ENCODE measurements at places on chromosomes 5 and 9. TPM values are rescaled to one million over a fixed set of nuclear protein-coding genes. Genes with fewer than 3 reads are reported as not detected.

The SLC46A2 gene
- not detected for total RNA-seq

DNA sequence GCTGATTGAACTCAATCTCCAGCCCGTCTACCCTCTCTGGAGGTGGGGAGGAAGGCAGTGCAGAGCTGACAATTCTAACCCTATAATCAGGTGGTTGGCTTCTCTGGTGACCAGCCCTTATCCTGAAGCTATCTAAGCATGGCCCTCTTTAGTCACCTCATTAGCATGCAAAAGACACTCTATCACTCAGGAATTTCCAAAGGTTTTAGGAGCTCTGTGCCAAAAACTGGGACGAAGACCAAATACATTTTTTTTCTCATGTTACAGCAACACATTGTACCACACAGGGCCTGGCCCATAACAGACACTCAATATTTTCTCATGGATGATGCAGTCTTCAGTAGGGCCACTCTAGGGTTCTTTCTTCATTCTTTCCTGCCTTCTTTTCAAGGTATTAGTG is 118.8 kb upstream of the VLDLR start:
- no peak for DNase-seq

- DNase-seq: no peak
These were observed 213.7 kb downstream of the DRD1 start for GRCh38 chr5:175230299-175230698.

- no peak for DNase-seq
These were observed 17.0 kb downstream of the PTPDC1 start for GRCh38 chr9:94101162-94101853.

The SPINK6 gene
- not detected for total RNA-seq

The ZNF618 gene
- total RNA-seq: 60.6 TPM

The SPATA31E1 gene
- not detected for total RNA-seq

DNA sequence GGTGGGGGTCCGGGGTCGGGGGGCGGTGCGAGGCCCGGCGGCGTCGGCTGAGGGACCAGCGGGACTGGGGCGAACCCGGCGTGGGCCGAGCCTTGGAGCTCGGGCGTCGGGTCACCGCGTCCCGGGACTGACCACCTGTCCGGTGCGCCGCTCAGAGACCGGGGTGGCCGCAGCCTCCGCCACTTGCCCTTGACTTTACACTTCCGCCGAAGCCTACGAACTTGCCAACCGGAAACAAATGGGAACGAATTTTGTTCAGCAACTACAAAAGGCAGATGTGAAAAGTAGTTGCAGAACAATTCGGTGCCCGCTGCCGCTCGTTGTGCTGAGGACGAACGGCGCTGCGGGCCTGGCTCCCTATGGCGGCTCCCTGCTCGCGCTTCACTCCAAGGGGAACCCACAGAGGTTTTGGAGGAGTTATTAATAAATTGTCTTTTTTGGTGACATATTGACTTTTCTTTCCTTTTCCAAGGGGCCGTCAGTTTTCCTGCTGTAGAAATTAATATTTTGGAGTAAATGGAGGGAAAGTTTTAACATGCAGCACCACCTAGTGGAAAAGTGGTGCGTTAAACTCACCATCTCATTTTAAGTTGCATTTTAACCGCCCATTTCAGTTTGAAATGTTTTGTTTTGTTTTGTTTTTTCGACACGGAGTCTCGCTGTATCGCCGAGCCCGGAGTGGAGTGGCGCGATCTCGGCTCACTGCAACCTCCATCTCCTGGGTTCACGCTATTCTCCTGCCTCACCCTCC is 490 bp downstream of the PCBD2 start:
- peak; percentile 82 for DNase-seq

GRCh38 chr9:136820971-136821825 is 13.4 kb downstream of the RABL6 start:
- DNase-seq: peak; percentile 51

The AJM1 gene
- 1.3 TPM for total RNA-seq

GRCh38 chr5:157477814-157478494 is 17.9 kb downstream of the NIPAL4 start:
- no peak for DNase-seq

DNA sequence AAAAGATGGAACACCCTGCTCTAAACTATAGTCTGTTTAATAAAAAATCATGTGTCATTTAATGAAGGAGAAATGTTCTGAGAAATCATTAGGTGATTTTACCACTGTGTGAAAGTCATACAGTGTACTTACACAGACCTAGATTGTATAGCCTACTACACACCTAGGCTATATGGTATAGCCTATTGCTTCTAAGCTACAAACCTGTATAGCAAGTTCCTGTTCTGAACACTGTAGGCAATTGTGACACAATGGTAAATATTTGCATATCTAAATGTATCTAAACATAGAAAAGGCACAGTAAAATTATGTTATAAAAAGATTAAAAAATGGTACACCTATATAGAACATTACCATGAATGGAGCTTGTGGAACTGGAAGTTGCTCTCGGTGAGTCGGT is 40.6 kb downstream of the EFNA5 start:
- DNase-seq: no peak

GRCh38 chr5:170885809-170886208 is 24.0 kb downstream of the RANBP17 start:
- peak; percentile 52 for DNase-seq

The F12 gene
- 1.00 TPM for total RNA-seq

The ENTPD2 gene
- total RNA-seq: not detected

The SPATA31C1 gene
- not detected for total RNA-seq

DNA sequence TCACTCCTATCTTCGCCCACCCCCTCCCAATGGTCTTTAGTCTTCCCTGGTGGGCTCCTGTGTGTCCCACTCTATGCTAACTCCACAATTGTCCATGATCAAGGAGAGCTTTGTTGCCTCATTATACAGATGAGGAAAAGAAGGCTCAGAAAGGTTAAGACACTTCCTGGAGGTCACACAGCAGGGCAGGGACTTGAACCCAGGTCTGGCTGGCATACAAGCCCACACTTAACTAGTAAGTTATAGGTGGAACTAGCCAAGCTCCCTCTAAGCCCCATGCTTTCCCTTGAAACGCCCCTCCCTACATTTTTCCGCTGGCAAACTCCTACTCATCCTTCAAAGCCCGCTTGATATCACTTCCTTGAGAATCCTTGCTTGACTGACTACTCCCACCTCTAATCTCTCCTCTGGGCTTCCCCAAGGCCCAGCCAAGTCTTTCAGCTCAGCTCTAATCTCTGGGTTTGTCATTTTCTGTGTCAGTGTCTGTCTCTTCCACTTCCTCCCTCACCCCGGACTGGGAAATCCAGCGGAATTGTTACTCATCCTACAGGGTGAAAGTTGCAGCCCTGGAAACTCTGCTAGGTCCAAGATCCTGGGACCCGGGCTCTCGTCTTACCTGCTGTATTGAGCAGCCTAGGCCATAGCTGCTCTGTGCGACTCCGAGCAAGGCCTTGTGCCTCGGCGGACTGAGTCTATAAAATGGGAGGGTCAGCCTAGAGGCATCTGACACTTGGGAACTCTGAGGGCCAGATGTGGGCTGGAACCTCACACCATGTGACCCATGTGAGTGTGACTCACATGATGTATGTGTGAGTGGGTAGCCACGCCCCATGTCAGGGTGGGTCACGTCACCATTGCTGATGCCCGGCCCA is 144.5 kb downstream of the GAPVD1 start:
- DNase-seq: no peak

GRCh38 chr5:10866913-10867312 is 105.9 kb upstream of the DAP start:
- DNase-seq: no peak

- peak; percentile 43 for DNase-seq
These were observed 176.4 kb upstream of the ANKRD55 start for GRCh38 chr5:56409331-56410190.

DNA sequence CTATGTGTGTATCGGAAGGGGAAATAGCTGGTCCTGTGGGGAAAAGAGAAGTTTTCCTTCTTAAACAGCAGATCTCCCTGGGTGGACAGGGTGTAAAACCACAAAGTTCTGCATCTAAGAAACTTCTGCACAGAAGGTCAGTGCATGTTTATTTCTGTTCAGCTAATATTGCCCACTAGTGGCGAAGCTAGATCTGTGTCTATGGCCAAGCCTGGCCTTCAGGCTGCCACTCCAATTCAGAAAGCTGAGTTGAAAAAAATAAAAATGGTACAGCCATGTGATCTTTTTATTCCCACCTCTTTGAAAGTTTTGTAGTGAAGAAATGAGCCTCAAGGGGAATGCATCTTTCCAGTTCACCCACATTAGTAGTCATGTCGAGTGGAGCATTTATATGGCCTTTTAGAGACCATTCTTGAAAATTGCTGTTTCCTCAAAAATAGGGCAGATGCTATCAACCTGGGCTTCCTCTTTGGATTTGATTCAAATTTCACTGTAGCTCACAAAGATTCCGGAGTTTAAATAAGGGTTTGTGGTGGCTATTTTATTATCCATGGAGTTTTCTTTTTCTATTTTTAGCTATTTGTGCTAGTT is 488.0 kb downstream of the PRELID2 start:
- peak; percentile 64 for DNase-seq

DNA sequence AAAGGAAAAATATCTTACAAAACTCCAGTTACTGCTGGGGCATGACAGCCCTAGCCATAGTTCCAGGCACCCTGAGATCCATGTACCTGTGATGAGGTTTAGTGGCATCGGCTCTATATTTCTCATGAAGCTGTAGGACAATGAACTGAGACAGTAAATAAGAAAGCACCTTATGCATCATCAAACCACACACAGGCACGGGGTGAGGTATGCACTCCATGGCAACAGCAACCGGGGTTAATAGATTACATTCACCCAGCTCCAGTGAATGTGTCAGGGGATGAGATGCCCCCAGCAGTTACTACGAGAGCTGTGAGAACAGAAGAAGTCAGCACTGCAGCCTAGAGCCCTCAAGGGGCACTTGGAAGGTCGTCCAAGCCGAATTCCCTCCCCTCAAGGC is 162.0 kb upstream of the S1PR3 start:
- DNase-seq: no peak

DNA sequence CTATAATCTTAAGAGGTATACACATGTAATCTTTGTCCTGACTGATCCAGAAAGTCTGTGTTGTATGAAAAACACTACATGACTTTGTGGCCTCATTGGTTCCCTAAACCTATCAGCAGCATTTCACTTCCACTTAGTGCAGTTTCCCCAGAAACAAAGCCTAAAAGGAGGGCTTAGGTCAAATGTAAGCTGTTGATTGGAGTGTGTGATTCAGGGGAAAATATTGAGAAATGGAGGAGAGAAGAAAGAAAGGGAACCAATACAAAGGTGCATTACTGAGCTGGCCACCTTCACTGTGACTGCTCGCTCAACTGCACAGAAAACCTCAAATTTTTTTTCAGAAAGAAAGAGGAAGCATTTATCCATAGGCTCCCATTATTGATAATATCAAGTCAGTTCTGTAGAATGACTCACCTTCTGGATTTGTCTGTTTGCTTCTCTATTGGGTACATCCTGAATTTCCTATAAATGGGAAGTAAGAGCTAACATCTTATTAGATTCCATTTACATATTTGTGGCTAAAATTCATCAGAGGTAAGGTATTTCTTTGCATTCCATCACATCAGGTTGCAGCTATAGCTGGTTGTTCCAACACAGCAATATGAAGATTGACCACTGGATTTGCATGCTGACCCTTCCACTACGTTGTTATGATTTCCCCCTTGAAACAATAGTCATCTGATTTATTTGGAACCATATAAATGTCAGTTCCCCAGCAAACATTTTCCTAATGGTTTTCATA is 10.3 kb upstream of the FST start:
- no peak for DNase-seq

The PCSK5 gene
- total RNA-seq: 4.8 TPM

DNA sequence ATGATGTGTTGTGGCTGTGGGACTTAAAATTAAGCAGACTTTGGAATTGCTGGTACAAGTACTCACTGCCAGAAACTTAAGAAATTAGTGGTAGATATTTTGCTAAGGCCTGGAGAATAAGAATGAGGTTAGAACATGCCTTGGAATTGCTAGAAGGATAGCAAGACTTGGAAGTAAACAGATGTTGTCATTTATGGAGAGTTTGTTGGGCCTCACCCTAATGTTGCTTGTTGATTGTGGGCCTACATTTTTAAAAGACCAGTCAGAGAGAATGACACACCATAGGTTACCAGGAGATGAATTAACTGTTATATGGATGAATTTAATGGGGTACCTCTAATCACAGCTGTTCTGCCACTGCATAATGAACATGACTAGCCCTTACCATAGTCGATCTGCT is 120.1 kb upstream of the GAS1 start:
- no peak for DNase-seq

DNA sequence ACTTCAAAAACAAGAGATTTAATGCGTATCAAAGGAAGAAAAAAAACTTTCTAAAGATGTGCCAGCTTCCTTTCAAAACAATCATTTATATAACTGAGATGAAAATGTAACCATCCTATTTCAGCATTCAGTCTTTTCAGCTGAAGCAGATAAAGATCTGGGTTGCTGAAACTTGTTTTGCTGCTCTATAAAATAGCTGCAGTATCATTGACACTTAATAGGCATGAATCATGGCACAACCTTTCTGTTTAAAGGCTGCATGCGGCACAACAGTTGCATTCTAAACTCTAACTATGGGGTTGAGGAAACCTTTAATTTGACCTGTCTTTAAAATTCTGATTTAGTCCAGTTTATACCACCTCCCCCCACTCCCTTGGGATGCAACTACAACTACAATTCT is 196.7 kb downstream of the MPDZ start:
- DNase-seq: no peak

GRCh38 chr9:121207371-121207940 is 5.8 kb upstream of the RAB14 start:
- DNase-seq: no peak

The PTGER4 gene
- 23.6 TPM for total RNA-seq

GRCh38 chr5:21121213-21121612 is 1133.2 kb upstream of the CDH18 start:
- no peak for DNase-seq

The SKP1 gene
- total RNA-seq: 311 TPM

The CREBRF gene
- total RNA-seq: 8.8 TPM

GRCh38 chr5:180628827-180629750 is 20.3 kb downstream of the FLT4 start:
- DNase-seq: no peak

DNA sequence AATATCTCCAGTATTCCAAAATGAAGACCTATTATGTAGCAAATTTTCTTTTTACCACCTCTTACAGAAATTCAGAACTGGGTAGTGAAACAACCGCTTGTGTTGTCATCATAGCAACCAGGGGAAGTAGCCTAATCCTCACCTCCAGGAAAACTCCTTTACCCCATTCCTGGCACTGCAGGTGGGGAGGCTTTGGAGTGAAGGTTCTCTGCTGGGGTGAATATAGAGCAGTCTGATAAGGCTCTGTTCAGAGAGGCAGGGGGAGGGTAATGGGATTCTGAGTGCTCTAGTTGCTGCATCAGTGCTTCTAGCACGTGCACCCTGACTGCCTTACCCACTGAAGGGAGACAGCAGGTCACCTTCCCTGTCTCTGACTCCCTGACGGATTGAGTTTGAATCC is 116.2 kb downstream of the MAN2A1 start:
- DNase-seq: no peak

DNA sequence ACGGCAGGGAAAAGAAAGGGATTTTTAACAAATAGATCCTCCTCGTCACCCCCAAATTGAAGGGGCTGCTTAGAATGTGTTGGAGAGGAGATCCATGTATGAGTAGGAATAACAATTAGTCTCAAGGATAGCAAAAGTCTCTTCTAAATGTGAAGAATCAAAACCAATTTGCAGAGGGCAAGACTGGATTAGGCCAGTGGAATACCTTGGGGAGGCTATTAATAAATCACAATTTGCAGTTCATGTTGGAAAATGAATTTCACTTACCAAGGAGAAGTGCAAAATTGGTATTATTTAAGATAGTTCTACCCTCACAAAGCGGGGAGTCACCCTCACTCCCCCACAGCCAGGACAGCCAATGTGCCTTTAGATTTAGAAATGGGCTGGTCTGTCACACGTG is 299.8 kb upstream of the SLC30A5 start:
- DNase-seq: no peak

- DNase-seq: no peak
These were observed 15.0 kb downstream of the NINJ1 start for GRCh38 chr9:93118863-93119702.

The NSUN2 gene
- 85.4 TPM for total RNA-seq
